Frontal cortex (tissue), 4 donors: ENCODE measurements at places on chromosomes 2 and 18. TPM values are rescaled to one million over a fixed set of nuclear protein-coding genes. Genes with fewer than 3 reads are reported as not detected.

The CAVIN2 gene
- 3.3 TPM for total RNA-seq

The FBXO15 gene
- total RNA-seq: 4.1 TPM

The PPP1R1C gene
- under 0.01 TPM for total RNA-seq

The ILKAP gene
- 73.4 TPM for total RNA-seq

GRCh38 chr2:159737917-159738296 lies 25.6 kb downstream of the MARCHF7 start:
- DNase-seq: no peak

DNA sequence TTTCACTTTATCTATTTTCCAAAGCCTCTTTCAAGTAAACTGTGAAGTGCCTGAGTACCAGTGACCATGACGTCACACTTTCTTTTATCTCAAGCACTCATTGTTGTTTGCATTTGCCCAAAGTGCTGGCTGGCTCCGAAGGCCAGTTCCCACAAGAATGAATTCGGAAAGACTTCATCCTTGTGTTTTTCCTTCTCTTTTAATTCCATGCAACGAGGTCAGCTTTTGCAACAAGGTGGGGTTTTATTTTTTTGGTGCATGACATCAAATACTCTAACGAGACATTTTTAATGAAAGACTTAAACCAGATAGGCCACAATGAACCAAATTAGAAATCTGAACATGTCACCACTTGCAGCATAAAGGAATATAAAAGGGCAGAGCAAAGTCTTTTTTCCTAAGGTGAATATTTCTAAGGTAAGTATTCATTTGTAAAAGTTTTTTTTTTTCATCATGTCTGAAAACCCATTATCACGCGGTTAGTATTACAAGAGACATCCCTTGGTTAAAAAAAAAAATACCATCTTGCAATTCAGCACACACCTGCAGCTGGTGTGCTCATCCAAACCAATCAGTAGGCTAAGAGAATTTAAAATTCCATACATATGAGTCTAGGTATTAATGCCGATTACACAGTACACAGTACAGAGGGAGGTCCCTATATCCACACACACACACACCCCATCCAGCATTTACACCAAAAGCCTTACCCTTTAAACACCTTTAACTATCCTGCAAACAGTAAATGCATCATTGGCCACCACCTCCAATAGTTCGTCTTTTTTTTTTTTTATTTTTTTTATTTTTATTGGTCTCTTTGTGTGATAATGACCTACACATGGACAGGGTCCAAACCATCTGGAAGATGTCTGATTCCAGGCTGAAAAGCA lies 2.3 kb downstream of the ARL4C start:
- peak; percentile 49 for DNase-seq

GRCh38 chr2:158676696-158677095 lies 118.4 kb upstream of the DAPL1 start:
- DNase-seq: no peak

DNA sequence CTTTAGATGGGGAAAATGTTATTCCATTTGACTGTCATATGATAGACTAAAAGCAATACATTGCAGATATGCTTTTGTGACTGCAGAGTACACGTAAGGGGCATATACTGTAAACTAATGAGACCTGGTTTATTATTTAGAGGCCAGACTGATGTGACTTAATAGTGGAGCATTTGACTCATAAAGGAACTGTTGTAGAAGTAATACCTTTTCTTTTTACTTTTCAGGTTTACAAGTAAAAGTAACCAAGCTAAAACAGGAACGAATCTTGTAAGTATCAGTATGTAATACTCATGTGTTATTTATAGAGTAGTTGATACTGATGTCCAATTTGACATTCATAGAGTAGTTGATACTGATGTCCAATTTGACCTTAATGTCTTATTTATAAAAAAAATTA lies 13.1 kb downstream of the RBBP8 start:
- DNase-seq: no peak

GRCh38 chr2:5519286-5519685 lies 172.9 kb upstream of the SOX11 start:
- DNase-seq: no peak

- no peak for DNase-seq
Observed at GRCh38 chr2:201858281-201859184, 52.2 kb downstream of the CDK15 start.

DNA sequence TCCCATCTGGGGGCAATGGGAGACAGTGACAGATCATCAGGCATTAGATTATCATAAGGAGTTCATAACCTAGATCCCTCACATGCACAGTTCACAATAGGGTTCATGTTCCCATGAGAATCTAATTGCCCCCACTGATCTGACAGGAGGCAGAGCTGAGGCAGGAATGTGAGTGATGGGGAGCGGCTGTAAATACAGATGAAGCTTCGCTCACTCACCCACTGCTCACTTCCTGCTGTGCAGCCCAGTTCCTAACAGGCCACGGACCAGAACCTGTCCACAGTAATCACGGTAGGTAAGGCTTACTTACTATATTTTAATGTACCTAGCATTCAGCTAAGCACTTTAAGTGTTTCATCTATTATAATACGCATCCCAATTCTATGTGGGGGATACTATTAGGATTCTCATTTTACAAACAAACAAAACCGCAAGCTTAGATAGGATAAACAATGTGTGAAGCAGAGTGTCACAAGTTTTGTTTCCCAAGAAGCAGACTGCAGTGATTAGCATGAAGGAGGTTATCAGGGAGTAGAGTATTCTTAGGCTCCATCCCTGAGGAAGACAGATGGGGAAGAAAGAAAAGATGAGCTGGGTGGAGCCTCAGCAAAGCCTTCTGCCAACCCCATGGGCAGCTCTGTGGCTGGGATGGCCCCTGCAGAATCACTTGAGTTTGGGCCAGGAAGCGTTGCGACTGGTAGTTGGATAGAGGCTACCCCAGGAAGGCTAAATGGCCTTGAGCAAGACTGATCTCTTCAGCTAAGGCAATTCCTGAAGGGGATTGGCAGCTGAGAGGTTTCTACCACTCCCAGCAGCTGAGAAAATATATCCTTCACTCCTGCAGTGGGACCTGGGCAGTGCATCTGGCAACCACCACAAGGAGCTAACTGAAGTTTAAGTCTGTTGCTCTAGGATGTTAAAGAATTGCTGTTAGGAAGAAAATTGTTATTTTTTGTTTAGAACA lies 133.1 kb downstream of the MREG start:
- DNase-seq: no peak

DNA sequence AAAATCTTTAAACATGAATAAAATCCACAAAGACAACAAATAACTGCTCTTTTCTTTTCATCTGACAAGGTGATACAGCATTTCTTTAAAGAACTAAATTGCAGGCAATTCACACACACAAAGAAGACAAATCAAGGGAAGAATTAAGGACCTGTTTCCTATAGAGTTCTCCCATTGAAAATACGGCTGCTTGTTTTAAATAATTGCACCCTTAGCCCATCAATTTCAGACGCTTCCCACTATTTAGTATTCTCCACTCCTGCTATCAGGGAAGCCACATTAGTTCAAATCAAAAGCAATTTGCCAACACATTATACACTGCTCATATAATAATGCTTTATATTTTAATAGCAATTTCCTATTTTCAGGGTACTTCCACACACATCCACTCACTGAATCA lies 11.3 kb downstream of the CMPK2 start:
- DNase-seq: no peak

GRCh38 chr18:68262690-68263294 lies 452.1 kb downstream of the TMX3 start:
- DNase-seq: no peak

DNA sequence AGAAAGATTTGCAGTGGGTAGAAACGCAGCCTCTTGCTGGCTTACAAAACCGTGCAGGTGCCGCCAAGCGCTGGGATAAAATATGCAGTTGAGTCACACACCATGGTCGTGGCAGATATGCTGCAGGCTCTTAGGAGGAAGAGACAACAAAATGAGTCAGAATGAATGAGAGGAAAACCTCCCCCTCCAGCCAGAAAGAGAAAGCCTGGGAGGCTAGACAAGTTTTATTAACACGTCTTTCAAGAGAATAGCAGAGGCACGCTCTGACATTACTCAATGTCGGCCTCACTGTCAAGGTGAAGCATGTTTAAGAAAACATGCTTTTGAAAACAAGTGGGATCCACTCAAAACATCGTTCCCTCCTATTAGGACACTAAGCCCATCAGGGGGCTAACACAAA lies 37.1 kb upstream of the ZCCHC2 start:
- no peak for DNase-seq

- DNase-seq: no peak
Observed at GRCh38 chr2:241340631-241341163, 15.4 kb upstream of the FARP2 start.

- no peak for DNase-seq
Observed at GRCh38 chr18:44358402-44358801, 322.3 kb upstream of the SETBP1 start.

DNA sequence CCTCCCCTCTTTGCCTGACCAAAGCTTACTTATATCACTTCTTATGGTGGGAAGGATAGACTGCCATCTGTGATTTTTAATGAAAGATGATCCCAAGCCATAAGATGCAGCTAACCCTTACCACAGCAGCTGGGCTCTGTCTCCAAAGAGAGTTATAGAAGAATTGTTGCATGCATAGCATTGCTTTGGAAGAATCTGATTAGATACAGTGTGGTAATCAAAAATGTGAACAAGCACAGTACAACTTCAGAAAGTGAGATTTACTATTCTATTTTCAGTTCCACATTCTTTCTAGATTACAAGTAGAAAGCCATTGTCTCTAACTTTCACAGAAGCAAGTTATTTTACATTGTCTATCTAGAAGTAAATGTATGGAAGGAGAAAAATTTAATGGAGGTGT lies 129.0 kb upstream of the ACVR2A start:
- DNase-seq: no peak

- peak; percentile 29 for DNase-seq
Observed at GRCh38 chr2:216849987-216850386, 9.9 kb downstream of the TNP1 start.

- no peak for DNase-seq
Observed at GRCh38 chr2:30287857-30288513, 56.7 kb downstream of the LBH start.
